Activated T-cell treated with anti-CD3 and anti-CD28 coated beads for 1 hour (primary cell): ENCODE measurements at places on chromosomes 7 and 10.

DNA sequence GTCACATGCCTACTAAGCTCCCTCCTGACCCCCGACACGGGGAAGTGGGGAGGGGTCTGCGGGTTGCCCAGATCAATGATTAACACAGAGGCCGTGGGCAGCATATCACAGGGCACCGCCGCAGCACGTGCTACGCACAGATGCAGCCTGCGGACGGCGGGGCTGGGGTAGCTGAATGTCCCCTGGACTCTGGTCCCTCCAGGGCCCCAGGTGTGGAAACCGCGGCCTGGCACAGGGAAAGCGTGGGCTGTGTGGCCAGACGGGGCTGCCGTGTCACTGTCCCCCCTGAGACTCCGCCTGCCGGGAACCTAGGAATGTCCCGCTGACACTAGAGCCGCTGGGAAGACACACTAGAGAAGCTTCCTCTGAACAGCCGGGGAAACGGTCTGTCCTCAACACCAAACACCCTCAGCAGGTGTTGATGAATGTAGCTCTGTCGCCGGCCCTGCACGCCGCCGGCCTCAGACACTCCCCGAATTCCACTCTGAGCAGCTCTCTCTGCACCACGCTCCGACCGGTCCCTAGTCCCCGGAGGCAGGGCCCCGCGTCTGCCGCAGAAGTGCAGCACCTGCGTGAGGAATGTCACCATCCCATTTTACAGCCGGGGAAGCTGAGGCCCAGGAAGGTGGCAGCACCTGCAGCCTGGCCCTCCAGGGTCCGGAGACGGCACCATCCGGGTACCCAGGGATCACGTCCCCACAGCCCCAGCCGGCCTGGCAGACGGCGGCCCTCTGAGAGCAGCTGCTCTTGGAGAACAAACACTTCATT, 33.4 kb upstream of the PDGFA start:
- no peak for DNase-seq

DNA sequence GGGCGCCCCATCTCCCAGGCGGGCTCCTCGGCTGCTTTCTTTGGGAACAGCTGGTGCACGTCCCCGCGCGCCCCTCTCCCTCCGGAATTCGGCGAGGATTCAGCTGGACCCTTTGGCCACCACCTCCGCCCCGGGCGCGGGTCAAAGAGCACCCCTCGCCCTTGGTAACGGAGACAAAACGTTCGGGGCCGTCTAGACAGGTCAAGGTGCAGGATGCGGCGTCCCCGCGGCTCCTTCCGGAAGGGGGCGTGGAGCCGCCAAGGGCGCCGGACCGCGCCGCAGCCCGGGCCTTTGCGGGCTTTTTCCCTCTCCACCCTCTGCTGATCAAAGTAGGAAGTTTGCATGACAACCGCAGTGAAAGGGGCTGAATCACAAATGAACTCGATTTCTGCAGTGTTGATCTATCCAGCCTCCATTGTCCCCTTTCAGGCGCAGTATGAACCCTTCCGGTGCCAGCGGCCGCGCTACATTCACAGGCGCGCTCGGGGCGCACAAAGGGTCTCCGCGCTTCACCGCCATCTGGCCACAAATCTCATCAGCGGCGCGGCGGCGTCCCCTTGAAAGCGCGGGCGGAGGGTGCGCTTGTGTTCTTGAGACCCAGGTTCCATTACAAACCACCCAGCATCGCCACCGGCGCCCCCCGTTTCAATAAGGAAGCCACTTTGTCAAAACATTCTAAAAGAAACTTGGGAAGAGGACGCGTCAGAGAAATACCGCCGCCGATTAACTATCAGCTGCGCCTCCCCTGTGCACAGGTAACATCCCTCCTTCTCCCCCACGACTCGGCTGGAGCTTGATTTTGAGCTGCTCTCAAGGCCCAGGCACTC, 36.4 kb downstream of the CNPY1 start:
- DNase-seq: no peak

- no peak for DNase-seq
Measured at GRCh38 chr7:110168010-110168409, 922.9 kb upstream of the LRRN3 start.

DNA sequence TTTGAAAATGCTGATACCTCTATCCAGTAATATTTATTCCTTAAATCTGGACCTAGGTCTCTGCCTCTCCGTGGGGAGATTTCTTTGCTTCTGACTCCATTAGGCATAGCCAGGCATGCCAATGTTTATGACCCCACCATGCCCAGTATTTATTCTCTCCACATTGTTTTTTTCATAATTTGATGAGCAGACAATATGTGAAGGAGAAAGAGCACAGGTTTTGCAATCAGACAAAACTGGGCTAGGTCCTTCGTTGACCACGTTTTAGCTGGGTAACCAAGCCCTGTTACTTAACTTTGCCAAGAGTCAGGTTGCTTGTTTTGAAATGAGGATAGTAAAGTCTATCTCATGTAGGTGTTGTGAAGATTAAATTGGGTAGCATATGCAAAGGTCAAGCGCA, 21.6 kb upstream of the PRPS1L1 start:
- DNase-seq: no peak

- DNase-seq: no peak
Measured at GRCh38 chr10:133523631-133524203, 3.4 kb upstream of the CYP2E1 start.

DNA sequence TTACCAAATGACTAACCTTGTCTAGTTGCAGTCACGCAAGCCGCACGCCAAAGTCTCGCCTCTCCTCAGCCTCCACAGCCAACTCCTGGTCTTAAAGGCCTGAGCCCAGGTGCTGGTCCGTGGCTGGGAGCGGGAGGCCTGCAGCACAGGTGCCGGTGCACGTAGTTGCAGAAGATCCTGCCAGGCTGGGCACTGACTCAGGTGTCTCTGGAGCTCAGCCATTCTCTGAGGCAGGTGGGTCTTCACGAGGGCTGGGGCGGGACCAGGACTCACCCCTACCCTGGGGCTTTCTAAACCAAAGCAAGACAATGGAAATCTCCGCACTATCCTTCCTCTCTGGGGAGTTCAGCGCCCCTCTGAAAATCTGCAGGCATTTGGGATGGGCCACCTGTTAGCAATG, 216.4 kb downstream of the MLLT10 start:
- DNase-seq: no peak

- DNase-seq: no peak
Measured at GRCh38 chr10:96688789-96689188, 31.5 kb downstream of the PIK3AP1 start.

DNA sequence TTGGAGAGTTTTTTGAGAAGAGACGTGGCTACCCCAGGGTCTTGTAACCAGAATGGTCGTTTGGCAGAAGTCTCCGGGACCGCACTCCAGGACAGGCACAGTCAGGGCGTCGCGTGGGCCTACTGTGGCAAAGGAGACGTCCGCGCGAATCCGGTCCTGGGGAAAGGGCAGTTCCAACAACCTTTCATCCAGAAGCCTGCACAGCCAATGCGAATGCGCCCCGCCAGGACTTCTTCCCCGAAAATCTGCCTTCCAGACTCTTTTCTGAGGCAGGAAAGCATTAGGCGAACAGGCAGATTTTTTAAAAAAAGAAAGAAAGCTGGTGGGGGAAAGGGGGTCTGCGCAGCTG, 2.0 kb downstream of the HPSE2 start:
- no peak for DNase-seq

DNA sequence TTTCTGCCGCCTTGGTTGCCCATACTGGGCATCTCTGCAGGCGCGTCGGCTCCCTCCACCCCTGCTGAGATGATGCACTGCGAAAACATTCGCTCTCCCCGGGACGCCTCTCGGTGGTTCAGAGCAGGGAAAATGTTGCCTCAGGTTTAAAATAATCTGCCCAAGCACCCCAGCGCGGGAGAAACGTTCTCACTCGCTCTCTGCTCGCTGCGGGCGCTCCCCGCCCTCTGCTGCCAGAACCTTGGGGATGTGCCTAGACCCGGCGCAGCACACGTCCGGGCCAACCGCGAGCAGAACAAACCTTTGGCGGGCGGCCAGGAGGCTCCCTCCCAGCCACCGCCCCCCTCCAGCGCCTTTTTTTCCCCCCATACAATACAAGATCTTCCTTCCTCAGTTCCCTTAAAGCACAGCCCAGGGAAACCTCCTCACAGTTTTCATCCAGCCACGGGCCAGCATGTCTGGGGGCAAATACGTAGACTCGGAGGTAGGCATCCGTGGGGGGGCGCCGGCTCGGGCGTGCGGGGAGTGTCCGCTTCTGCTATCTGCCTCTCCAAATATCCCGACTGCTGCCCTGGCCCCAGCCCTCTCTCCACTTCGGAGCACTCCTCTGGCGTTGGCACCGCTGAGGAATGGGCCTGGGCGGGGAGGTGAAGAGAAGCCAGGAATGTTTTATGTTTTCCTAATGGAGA, at the start of gene CAV1:
Gene CAV1, plus strand, starts transcription at position 428 of the 689 bp plus-strand sequence. Its CDS starts 27 bp downstream, at position 455.
- peak; percentile 18 for DNase-seq

DNA sequence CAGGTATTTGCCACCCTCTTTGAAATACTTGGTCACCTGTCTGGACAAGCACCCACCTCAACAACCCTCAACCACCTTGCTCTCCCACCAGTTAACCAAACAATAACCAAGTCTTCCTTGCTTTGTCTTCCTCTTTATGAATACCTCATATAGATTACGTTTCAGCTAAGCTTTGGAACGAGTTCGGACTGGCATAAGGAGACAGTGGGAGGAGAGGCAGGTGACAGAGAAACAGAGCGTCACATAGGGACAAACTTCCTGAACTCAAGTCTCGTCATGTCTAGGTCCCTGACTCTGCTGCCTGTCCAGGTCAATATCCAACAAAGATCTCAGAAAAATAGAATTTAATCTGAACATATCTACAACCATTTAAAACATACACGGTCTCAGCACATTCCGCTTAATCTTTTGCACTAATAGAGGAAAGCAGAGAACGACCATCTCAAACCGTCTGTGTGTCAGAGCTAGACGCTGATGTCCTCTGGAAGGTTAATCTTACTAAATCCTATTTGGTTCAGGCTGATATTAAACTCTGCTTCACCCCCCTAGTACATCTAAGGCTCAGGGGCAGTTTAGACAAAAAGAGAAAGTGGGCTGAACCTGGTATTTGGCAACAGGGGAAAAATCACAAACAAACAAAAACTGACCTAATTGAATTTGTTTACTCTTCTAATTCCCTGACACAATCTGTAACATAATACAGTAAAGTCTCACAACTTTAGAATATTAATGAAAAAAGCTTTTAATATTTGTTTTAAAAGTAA, 26.4 kb upstream of the SVOPL start:
- no peak for DNase-seq

GRCh38 chr10:123557366-123558108, 108.6 kb upstream of the GPR26 start:
- no peak for DNase-seq

GRCh38 chr7:43071604-43072003, 40.8 kb upstream of the HECW1 start:
- no peak for DNase-seq

- no peak for DNase-seq
Measured at GRCh38 chr7:144534196-144534595, 130.7 kb upstream of the NOBOX start.

GRCh38 chr7:7720193-7720592, 1.8 kb upstream of the RPA3 start:
- no peak for DNase-seq

DNA sequence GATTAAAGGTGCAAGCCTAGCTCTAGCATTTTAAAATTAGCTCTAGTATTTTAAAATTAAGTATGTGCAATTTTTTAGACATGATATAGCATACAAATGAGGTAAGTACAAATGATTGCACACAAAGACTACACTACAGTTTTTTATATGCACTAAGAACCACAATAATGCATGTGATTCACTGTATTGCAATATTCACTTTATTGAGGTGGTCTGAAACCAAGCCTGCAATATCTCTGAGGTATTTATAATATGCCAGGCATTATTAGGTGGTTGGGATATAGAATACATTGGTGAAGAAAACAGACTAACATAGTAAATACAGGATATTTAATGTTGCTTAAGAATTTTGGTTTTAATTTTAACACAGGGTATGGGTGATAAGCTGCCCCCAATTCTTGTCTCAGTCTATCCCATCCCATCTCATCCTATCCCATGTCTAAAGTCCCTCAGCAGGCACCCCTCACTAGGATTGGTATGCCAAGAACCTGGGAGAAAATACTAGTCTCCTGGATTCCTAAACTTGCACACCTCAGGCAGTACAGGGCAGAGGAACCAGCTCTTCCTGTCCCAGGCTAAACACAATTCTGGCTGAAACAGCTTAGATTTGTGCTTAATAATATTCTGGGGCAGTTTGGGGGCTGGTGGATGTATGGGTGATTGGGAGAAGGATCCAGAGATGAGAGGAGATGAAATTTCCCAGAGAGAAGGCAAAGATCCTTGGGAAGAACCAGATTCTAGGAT, 90.4 kb downstream of the HIPK2 start:
- no peak for DNase-seq

GRCh38 chr10:2919016-2919415, 148.3 kb upstream of the PFKP start:
- DNase-seq: no peak

GRCh38 chr7:142356166-142356565, 98.3 kb upstream of the PRSS58 start:
- no peak for DNase-seq

- DNase-seq: no peak
Measured at GRCh38 chr10:95544783-95545500, 16.2 kb downstream of the SORBS1 start.

GRCh38 chr7:97512441-97513207, 219.3 kb upstream of the TAC1 start:
- DNase-seq: no peak

- no peak for DNase-seq
Measured at GRCh38 chr10:112404617-112405016, 30.7 kb downstream of the ACSL5 start.

DNA sequence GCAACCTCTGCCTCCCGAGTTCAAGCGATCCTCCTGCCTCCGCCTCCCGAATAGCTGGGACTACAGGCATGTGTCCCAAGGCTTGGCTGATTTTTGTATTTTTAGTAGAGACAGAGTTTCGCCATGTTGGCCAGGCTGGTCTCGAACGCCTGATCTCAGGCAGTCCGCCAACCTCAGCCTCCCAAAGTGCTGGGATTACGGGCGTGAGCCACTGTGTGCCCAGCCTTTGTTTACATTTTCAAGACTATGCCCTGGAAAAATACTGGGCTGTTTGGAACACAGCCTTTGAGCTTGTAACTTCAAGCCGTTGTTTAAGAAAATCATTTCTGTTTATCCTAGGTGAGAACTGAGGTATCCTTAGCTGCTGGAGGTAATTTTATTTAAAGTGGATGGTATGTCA, 1.9 kb downstream of the ZKSCAN1 start:
- no peak for DNase-seq

GRCh38 chr7:127322351-127322750, 69.6 kb upstream of the GRM8 start:
- DNase-seq: no peak
